ENCODE measurements at places on chromosomes 7 and 10. TPM values are rescaled to one million over a fixed set of nuclear protein-coding genes. Genes with fewer than 3 reads are reported as not detected.

GRCh38 chr7:39952374-39952773 is 2.3 kb downstream of the CDK13 start:
- no peak for DNase-seq

DNA sequence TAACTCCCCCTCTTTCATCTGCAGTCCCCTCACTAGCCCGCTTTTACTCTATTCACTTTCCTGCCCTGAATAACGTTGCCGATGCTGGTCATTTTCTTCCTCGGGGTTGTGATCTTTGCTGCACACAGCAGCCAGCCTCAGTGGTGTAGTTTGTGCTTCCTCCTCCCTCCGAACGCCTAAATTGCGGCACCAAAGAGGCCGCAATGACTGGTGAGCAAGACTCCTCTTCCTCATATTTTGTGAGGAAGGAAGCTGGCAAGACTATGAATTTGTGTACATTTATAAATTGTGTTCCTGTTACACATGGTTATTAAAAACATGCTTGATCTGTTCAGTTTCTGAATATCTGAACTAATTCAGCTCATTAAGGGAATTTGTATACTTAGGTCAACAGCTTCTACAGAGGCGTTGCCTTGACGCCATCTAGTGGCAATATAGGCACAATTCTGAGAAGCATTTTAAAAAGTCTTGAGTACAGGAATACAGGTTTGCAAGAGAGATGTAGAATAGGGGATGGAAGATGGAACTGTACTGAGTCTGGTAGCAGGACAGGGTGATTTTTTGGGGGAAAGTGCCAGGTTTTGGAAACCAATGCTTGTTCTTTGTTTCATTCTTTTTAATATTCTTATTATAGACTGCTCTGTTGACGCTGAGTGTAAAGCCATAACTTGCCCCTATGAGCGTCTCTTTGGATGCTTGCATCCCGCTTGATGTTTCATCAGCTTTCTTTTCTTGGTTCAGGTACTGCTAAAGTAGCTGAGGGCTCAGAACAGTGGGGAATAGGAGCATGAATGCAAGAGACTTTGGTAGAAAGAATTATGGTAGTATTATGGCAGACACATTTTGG is 4.1 kb upstream of the TAS2R5 start:
- DNase-seq, result no peak

DNA sequence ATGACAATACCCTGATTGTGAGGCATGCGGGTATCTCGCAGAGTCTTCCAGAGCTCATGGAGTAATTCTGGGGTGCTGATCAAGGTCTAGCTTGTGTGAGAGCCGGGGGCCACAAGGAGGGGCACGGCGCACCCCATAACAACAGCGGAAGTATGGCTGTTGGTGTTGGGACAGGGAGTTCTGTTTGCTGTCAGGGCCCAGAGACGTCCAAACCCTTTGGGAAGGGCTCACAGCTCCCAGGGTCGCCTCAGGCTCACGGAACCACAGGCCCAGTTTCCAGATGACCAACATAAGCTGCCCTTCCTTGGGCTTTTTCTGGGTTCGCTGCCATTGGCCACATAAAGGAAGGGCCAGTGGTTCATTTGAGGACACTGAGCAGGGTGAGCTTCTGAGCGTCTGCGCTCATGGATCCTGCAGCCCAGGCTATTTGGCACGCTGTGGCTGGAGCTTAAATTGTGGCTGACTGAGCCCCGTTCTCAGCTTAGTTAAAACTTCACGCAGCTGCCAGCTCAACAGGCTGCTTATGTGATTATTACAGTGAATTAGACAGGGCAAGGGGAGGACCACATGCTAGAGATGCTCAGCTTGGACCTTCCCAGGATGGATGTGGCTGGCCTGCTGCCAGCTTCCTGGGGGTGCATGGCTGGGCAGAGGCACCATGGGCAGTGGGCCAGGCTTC is 92.3 kb downstream of the DNAJB6 start:
- no peak for DNase-seq

- DNase-seq, result no peak
Observed at GRCh38 chr7:74405899-74406512, 47.7 kb upstream of the GTF2IRD1 start.

- DNase-seq, result no peak
Observed at GRCh38 chr7:94389381-94389780, 5.3 kb upstream of the COL1A2 start.

- DNase-seq, result peak; percentile 96
Observed at GRCh38 chr7:23474094-23474828, 4.0 kb upstream of the IGF2BP3 start.

DNA sequence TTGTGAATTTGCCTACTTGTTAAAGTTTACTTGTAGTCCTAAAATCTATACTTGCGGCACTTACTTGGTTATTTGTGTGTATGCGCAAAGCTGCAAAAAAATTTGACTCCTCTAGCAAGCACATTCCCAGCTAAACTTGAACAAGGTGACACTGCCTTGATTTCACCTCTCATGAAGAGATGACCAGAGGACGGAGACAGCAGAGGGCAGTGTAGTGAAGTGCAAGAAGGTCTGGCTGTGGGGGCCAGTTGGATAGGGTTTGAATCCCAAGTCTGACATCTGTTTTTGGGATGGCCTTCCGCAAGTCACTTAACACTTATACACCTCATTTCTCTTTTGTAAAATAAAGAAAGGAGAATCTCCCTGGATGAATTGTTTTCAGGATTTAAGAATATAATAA is 15.7 kb downstream of the SLK start:
- no peak for DNase-seq

GRCh38 chr10:124362568-124362967 is 56.2 kb downstream of the OAT start:
- no peak for DNase-seq

DNA sequence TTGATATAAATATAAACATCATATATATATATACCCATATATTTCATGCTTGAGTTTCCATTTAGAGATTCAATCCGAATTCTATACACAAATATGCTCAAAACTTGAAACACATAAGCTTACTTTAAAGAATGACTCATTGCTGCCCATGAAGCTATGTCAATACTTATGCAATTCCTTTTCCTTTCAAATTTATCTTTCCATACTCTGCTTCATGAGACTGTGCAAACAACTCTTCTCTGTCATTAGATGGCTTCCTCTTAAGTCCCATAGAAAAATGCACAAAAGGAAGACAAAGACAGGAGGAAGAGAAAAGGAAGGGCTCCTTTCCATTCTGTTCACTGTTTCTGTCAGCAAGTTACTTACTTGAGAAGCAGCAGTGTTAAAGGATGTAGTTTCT is 895.7 kb upstream of the SORCS1 start:
- DNase-seq, result no peak

DNA sequence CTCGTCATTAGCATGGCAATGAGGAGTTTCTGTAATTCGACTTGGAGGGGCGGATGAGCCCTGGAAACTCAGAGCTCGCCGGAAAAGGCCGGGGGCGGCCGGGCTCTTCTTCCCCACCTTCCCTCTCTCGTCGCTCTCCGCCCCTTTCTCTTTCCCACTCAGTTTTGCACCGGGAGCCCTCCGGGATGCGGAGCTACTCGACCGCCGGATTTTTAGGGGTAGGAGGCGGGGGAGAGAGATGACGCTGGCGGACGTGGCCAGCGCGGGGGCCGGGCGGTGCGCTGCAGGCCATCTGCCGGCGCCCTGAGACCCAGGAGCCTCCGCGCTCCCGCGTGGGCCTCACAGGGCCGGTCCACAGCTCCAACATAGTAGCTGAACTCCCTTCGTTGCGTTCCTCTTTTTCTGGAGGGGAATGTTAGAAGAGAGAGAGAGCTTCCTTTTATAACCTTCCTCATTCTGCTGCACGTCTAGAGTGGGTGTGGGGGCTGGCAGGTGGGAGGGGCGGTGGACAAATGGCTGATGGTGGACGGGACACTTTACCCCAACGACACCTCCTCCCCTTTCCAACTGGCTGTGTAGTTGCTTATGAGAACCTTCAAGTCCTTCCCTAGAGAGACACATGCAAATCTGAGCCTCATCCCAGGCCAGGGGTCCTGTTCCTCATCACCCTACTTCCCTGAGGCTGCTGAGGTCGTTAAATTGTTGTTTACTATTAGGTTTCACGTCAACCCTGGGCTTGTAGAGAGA is 1.1 kb upstream of the HOXA1 start:
- DNase-seq, result no peak

The TAS2R41 gene
- not detected for total RNA-seq

The COBL gene
- 0.66 TPM for total RNA-seq

The PPIF gene
- 36.3 TPM for total RNA-seq

The CCDC172 gene
- total RNA-seq, result not detected

All from mesothelial cell of epicardium (in vitro differentiated cells).